ENCODE measurements at places on chromosomes 1 and 21.

DNA sequence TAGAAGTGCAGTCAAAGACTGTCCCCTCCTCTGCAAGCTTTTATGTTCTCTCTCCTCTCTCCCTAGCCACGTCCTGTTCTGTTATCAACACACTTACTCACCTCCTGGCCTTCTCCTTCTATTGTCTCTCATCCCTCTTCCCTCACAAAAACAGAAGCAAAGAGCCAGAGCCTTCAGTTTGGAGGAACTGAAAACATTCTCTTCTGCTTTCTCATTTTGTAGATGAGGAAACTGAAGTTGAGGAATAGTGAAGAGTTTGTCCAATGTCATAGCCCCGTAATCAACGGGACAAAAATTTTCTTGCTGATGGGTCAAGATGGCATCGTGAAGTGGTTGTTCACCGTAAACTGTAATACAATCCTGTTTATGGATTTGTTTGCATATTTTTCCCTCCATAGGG, 1.9 kb downstream of the NLRP3 start:
- DNase-seq: no peak

- DNase-seq: no peak
These were observed 73.5 kb upstream of the RUNX3 start for GRCh38 chr1:25003457-25004190.

DNA sequence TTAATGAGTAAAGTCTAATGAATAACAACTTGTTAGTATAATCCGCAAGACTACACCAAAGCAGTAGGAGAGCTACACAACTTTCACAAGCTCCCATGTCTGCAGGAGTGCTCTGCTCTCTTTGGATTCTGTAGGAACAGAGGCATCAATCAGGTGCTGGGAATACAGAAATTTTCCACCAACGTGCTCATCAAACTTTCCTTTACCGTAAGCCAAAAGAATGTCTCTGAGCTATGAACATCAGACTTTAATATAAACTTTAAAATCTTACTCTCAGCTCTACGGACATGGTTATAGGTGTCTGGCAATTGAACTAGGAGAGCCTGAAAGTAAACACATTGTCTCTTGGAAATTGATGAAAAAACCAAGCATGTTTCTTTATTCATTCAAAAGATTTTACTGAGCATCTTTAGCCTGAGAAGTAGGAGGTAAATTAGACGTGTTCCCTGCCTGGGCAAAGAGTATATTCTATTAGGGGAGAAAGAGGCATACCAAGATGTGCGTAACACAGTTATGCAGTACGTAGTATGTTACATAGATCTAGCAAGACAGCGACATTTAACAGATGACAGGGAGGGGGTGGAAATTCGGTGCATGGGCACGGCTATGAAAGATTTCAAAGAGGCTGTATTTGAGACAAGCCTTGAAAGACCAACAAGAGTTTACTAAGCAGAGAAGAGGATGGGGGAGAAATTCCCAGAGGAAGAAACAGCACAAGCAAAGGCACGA, 85.2 kb downstream of the TM2D1 start:
- DNase-seq: no peak

- no peak for DNase-seq
These were observed 21.0 kb downstream of the SDE2 start for GRCh38 chr1:225977937-225978748.

DNA sequence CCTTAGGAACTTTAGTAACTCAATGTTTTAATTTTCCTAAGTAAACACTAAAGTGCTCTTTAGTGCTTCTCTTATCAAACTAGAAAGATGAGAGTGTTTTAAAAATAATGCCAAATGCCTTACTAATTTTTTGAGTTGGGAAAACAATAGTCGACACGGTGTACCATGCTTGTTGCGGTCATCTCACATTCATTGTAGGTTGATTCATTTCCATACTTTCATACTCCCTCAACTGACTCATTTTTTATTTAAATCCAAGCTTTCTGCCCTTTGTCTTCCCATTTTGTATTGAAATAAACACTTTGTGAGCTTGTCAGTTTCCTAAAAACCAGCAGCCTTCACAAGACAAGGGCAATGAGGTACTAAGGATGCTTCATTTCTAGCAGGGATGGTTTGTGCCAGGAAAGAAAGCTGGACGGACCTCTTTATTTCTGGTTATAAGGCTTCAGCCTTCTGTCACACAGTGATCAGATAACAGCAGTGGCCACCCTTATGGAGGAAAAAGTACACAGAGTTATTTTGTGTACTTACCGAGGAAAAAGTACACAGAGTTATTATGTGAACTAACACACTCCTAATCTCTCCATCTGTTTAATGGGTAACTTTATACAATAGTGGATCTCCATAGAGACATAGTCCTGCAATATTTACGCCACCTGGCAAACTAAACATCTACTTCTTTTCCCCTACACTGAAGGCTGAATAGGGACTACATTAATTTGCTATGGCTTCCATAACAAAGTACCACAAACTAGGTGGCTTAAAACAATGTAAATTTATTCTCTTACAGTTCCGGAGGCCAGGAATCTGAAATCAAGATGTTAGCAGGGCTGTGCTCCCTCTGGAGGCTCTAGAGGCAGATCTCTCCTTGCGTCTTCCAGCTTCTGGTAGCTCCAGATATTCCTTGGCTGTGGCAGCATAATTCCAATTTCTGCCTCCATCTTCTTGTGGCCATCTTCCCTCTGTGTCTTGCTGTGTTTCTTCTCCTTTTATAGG, 13.0 kb upstream of the CCDC190 start:
- DNase-seq: no peak

DNA sequence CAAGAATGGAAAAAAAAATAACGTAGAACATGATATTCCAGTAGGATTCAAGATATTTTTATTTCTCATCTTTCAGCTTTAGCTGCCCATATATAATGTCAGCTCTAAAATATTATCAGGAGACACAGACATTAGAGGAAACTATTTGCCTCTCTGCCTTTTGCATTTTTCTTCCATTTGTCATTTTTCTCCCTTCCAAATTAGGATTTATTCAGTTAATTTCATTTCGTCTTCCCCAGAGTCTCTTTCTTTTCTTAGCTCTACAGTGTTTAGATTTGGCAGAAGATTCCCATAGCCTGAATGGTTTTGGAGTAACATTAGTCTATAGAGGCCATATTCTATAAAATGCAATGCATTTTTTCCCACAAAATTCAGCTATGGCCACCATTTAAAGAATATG, 5.1 kb upstream of the ENAH start:
- no peak for DNase-seq

- no peak for DNase-seq
These were observed 29.6 kb downstream of the GNB1 start for GRCh38 chr1:1861339-1861730.

- no peak for DNase-seq
These were observed 153.9 kb upstream of the GREM2 start for GRCh38 chr1:240765732-240766363.

GRCh38 chr1:52237430-52237829, 95.5 kb downstream of the ZFYVE9 start:
- no peak for DNase-seq

- DNase-seq: no peak
These were observed 1.8 kb downstream of the PIK3R3 start for GRCh38 chr1:46130606-46131005.

DNA sequence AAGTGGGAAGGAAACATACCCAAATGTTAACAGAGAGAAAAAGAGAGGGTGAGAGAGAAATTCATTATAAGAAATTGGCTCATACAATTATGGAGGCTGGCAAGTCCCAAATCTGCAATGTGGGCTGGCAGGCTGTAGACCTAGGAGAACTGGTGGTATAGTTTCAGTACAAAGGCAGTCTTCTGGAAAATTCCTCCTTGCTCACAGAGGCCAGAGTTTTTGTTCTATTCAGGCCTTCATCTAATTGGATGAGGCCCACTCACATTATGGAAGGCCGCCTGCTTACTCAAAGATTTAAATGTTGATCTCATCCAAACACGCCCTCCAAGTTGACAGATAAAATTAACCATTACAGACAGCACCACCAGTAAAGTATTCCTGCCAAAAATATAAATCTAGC, 36.1 kb upstream of the CAPZB start:
- DNase-seq: no peak

- DNase-seq: no peak
These were observed 67.5 kb downstream of the AK5 start for GRCh38 chr1:77349275-77349674.

DNA sequence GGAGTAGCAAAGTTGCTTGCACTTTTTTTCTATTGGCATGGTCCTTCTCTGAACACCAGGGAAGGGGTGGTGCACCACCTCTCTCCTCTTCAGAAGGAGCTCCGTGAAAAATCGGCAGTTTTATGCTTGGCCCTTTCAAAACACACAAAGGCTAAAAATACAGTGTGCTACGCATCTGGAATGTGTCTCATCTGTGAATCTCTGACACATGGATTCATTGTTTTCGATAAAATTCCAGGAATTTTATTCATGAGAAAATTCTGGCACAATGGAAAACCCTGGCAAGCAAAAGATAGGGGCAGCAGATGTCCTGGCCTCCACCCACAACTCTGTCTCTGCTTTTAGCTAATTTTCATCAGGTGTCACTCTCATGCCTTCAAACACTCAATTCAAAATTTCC, 42.9 kb downstream of the ERG start:
- no peak for DNase-seq

GRCh38 chr1:25675729-25676476, 59.3 kb downstream of the MAN1C1 start:
- no peak for DNase-seq

- DNase-seq: no peak
These were observed 5.9 kb upstream of the KIF17 start for GRCh38 chr1:20723537-20724363.

DNA sequence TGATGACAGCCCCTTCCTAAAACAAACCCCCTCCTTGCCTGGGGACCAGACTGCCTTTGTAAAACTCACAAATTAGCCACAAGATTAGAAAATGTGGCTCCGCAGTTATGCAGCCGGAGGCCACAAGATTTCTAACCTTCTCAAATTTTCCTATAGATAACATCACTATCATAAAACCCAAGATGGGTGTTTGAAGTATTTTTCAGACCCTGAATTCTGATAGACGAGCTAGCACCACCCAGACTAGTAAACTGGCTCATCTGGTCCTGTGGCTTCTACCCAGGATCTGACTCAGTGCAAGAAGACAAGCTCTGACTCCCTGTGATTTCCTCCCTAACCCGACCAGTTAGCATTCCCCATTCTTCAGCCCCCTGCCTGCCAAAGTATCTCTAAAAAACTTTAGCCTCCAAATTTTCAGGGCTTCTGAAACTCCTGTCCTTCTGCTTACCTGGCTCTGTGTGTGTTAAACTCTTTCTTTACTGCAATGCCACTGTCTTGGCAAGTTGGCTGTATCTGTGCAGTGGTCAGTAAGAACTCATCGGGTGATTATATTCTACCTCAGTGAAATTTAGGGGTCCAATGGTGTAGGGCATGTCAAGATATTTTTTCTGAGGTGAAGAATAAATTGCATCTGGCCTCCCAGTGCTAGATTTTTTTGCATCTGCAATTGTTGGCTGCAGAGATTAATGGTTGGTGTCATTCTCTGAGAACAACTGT, 102.1 kb downstream of the S1PR1 start:
- DNase-seq: no peak

GRCh38 chr1:70360321-70360720, 5.8 kb upstream of the ANKRD13C start:
- no peak for DNase-seq

GRCh38 chr1:19705464-19705863, 40.8 kb downstream of the HTR6 start:
- no peak for DNase-seq

- DNase-seq: no peak
These were observed 61.3 kb downstream of the GLUL start for GRCh38 chr1:182330303-182330702.

- no peak for DNase-seq
These were observed 1401.7 kb downstream of the NCAM2 start for GRCh38 chr21:22399681-22400514.

DNA sequence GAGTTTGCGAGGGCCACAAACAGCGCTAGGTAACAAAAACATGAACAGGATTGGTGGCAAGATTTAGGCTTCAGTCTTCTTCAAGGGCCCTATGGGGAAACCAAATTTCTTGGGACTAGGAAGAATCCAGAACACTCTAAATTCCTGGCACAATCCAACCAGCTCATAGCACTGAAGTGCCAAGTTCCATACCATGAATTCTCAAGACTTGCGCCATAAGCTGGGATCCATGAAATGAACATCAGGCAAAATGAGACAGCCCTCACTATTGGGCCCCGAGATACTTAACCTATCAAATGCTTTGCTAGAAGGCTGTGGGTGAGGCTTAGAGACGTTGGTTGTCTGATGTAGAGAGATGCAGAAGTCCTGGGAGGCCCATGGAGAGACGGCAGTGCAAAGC, 322.1 kb downstream of the PAPPA2 start:
- DNase-seq: no peak

- DNase-seq: no peak
These were observed 47.8 kb downstream of the SELENOF start for GRCh38 chr1:86865973-86866637.

DNA sequence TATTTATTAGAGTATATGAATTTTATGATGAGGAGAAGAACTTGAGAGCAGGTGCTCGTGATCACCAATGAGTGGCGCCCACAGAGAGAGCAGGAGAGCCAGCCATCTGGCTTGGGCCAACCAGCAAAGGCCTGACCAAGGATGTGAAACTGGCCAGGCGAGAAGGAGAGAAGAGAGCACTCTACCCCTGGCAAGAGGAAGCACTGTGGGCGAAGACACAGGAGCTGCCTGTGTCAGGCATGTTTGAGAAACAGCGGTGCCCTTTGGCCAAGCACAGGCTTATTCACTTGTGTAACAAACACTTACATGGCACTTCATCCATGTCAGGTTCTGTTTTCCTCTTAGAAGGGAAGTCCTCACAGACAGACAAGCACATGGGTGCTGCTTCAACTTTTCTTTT, 4.2 kb upstream of the SIPA1L2 start:
- no peak for DNase-seq

- no peak for DNase-seq
These were observed 106.4 kb downstream of the TBX15 start for GRCh38 chr1:118881751-118882150.

DNA sequence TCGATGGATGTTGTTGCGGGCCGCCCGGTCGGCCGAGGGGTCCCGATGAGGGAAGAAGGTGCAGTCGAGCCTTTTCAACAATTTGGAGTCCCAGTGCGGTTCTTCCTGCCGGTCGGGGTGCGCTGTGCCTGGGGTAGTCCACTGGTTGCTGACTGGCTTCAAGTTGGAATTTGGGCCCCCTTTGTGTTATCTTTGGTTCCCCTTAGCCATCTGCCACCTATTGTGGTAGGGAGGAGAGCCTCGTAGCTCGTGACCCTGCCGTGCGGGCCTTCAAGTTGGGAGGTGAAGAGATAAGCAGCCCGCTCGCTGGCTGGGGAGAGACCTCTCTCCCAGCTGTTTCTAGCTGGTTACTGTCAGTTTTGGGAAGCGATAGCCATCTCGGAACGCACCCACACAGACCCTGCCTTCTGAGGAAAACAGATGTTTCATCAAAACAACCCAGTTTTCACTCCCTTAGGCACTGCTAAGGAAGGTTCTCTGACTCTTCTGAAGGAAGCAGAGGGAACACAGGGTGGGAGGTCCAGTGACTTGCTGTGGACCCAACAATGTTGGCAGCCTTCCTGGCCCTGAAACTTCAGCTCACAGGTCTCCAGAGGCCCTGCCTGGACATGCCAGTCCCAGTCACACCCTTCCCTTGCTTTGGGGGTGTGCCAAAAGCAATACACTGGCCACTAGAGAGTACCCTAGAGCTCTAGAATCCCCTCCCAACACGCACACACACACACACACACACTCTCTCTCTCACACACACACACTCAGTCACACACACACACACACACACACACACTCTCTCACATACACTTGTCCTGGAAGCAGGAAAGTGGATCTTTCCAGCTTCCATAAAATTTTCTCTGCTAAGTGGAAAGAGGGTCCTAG, 1.0 kb downstream of the BTG2 start:
- peak; percentile 30 for DNase-seq
